ENCODE measurements at places on chromosomes 13 and 19.

DNA sequence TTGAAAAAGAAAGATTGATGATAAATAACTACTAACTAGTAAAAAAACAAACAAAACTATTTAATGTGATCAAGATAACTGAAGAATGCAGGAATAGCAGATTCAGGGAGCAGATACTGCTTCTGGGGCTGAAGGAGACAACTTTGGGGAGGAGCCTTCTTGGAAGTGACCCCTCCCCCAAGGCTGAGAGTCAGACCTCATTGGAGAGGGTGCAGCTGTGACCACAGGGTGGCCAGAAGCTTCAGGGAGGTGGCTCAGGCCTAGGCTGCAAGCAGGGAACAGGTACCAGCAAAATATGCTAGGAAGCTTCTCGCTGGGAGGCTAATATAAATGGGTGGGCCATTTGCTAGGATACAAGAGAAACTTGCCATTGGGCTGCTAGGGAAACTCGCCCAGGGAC lies 149.9 kb downstream of the MYO16 start:
- DNase-seq, result no peak

GRCh38 chr19:43956827-43957226 lies 5.8 kb downstream of the ZNF221 start:
- DNase-seq, result no peak

- no peak for DNase-seq
These were observed 5.6 kb downstream of the CADM4 start for GRCh38 chr19:43634068-43634467.

GRCh38 chr19:48645620-48646000 lies 377 bp downstream of the CA11 start:
- no peak for DNase-seq

- DNase-seq, result peak; percentile 77
These were observed 201.5 kb upstream of the CSNK1A1L start for GRCh38 chr13:37306778-37307544.

- no peak for DNase-seq
These were observed 53.2 kb upstream of the GAS6 start for GRCh38 chr13:113917096-113917495.

GRCh38 chr19:54554006-54554405 lies 19.6 kb upstream of the LILRA2 start:
- no peak for DNase-seq

DNA sequence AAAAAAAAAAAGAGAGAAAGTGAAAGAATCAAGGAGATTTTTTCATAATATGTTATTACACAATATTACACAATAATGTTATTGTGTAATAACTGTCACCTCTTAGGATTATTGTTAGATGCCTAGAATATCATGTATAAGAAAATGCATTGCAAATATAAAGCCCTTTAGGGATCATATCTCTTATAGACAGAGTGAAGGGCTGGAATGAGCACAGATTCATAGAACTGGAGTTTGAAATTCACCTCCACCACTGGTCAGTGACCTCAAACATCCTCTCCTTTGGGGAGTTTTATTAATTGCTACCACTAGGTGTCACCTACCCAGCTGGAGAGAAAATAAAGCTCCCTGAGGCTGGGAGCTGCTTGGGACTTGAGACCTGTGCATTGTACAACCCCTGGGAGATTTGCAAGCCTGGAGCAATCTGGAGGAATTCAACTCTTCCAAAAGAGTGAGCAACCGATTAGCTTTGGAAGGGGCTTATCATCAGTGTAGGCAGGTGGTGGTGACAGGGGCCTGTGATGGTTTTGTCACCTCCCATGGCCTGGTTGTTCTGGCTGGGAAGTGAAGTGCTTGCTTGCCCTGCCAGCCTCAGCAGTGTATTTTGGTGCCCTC lies 30.3 kb upstream of the FRY start:
- DNase-seq, result peak; percentile 12

DNA sequence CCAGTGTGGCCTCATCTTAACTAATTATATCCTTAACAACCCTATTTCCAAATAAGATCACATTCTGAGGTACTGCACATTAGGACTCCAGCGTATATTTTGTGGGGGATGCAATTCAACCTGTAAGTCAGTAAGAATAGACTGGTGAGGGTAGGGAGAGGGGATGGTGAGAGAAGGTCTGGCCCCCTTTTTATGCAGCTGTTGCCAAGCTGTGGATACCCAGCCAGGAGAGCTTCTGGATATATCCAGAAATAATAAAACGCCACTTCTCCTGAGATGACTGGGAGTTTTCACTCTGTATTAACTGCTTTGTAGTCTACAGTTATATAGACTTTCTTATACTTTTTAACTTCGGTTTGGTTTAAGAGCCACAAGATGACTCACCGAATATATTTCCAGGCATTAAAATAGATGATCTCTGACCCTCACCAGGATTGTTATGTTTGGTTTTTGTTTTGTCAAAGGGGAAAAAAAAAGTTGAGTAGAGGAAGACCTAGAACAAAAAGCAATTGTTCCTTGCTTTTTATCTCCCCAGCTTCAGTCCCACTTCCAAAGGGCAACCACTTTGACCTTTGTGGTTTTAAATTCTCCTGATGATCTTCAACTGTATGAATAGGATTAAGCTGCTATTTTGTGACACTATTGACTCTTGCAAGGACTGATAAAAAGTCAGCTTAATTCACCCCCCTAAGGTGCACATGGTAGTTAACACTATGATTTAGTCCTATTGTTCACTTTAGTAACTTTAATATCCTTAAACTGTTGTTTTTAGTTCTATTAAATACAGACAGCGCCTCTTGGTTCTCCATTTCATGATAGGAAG lies 3.1 kb upstream of the NEK3 start:
- DNase-seq, result peak; percentile 67

DNA sequence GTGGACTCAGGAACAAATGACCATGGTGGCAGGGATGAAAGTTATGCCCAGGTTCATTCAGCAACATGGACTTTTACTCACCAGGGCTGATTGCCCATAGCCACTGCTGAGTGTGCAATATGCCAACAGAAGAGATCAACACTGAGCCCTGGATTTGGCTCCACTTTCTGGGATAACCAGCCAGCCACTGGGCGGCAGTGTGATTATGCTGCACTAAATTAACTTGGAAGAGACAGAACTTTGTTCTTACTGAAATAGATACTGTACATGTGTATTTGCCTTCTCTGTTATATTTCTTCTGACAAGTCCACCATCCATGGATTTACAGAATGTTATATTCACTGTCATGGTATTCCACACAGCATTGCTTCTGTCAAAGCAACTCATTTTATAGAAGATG lies 257.4 kb downstream of the TDRD3 start:
- no peak for DNase-seq

- no peak for DNase-seq
These were observed 235.9 kb downstream of the PCDH20 start for GRCh38 chr13:61179741-61180140.

DNA sequence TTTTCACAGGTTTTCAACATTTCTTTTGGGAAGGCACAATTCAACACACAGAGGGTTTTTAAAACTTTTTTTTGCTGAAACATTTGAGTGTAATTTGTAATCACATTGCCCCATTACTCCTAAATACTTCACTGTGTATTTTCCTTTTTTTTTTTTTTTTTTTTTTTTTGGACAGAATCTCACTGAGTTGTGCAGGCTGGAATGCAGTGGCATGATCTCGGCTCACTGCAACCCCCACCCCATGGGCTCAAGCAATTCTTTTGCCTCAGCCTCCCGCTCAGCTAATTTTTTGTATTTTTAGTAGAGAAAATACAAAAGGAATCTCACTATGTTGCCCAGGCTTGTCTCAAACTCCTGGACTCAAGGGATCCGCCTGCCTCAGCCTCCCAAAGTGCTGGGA lies 14.8 kb upstream of the DNAJC15 start:
- DNase-seq, result no peak

DNA sequence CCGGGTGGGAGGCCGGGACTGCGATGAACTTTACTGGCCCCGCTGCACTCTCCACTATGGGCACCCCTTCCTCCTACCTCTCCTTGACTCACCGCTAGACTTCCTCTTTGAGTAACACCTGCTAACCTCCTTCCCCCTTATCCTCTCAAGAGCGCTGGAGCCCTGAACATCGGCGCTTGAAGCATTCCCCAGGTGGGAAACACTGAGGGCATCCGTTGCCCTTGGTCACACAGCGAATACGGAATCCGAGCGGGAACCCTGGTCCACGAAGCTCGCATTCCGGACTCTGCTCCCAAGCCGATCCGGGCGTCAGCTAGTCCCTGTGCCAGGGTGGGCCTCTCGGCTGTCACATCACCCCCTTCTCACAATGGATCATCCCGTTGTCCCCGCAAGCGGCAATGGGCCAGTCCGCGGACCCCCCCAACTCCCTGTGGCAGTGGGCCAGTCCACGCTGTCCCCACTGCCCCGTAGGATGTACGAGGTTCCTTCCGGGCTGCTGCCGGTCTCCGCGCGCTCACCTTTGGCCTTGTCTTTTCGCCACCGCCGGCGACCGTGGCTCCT lies 4.2 kb downstream of the LIPE start:
- DNase-seq, result no peak

DNA sequence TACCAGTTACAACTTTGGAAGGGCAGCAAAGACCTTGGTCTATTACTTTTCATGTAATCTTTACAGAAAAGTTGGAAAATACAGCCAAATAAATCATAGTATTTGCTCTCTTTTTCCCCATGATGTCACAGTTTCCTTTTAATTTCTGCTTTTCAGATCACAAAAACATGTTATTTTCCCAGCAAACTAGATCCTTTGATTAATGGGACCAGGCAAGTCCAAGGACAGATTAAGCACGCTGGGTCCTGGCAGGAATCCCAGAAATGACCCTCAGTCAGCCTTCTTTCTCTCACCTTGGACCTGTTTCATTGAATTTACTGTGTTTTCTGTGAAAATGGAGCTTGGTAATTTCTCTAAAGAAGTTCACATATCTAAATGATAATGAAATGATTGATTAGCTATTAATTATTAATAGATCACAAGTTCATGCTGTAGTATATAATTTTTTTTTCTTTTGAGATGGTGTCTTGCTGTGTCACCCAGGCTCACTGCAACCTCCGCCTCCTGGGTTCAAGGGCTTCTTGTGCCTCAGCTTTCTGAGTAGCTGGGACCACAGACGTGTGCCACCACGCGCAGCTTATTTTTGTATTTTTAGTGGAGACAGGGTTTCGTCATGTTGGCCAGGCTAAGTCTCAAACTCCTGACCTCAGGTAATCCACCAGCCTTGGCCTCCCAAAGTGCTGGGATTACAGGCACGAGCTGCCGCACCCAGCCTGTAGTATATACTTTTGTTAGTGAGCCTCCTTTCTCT lies 16.0 kb downstream of the SPATA13 start:
- DNase-seq, result no peak

GRCh38 chr19:4985551-4985991 lies 16.7 kb downstream of the KDM4B start:
- no peak for DNase-seq

- DNase-seq, result no peak
These were observed 3.4 kb downstream of the CADM4 start for GRCh38 chr19:43636121-43636683.

DNA sequence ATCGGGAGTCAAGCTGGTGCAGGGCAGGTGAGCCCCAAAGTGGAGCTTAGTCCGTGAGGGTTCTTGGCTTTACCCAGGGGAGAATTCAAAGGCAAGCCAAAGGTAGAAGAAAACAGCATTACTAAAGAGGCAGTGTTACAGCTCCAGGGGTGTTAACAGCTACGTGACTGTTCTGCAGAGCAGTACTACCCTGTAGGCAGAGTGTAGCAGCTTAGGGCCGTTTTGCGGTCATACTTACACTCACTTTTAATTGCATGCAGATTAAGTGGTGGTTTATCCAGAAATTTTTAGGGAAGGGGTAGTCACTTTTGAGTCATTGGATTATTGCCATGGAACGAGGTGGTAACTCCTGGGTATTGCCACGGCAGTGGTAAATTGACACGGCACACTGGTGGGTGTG lies 482.2 kb downstream of the SLITRK5 start:
- no peak for DNase-seq

DNA sequence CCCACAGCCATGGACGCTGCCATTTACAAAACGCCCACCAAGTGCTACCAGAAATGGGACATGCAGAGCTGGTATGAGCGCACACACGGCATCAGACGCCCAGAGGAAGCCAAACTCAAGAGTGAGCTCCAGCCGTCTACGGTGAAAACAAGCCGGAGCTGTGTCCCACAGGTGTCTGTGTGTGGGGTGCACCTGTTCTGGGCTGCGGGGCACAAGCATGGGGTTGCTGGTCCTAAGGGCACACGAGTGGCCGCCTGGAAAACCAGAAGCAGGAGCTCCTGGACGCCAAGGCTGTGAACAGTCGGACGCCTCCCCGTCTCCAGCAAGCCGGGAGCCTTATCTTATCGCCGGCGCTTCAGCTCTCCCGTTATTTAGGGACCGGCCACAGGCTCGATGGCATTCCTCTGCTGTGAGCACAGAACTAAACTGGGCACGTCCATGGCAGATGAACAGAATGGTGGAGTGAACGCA lies 1.3 kb downstream of the ADPRHL1 start:
- DNase-seq, result no peak

- no peak for DNase-seq
These were observed 87.1 kb downstream of the ZNF486 start for GRCh38 chr19:20254121-20254520.

DNA sequence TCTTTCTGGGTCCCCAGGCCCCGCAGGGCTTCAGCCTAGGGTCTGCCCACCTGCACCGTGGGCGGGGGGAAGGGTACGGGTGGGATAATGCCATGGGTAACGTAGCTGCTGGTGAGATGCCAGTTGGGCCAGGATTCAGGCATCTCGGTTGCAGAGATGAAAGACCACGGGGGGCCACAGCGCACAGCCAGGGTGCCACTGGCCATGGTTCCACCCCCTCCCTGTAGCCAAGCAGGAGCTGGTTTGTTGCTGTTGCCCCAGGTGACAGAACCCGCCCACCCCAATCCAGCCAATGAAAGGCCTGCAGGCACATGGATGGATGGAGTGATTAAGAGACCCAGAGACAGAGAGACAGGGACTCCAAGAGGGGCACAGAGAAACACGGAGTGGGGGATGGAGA lies 1.0 kb upstream of the CGB7 start:
- no peak for DNase-seq

GRCh38 chr13:72317346-72318109 lies 409.9 kb downstream of the MZT1 start:
- DNase-seq, result no peak

- DNase-seq, result no peak
These were observed 483.0 kb downstream of the DCT start for GRCh38 chr13:93996481-93996880.

- DNase-seq, result no peak
These were observed 711 bp upstream of the FOSB start for GRCh38 chr19:45467115-45467455.

GRCh38 chr13:38463048-38463447 lies 113.4 kb downstream of the UFM1 start:
- no peak for DNase-seq

- DNase-seq, result no peak
These were observed 4.7 kb upstream of the GNA15 start for GRCh38 chr19:3131168-3131567.

Data from RCC 7860 (cell line).